ENCODE measurements at places on chromosomes 12 and 14.

GRCh38 chr12:127613056-127613455, 653.9 kb upstream of the TMEM132C start:
- no peak for DNase-seq

DNA sequence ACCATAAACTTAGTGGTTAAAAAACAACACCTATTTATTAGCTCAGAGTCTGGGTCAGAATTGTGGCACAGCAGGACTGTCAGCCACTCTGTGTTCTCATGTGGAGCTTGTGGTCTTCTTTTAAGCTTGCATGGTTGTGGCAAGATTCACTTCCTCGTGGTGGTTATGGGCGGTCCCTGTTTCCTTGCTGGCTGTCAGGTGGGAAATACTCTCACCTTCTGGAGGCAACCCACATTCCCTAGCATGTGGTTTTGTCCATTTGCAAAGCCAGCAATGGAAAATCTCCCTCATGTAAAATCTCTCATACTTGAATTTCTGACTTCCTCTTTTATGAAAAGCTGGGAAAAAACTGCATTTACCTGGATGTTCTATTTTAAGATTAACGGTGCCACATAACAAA, 229.8 kb downstream of the ALX1 start:
- no peak for DNase-seq

GRCh38 chr12:22500100-22500499, 44.2 kb downstream of the C2CD5 start:
- DNase-seq: no peak

DNA sequence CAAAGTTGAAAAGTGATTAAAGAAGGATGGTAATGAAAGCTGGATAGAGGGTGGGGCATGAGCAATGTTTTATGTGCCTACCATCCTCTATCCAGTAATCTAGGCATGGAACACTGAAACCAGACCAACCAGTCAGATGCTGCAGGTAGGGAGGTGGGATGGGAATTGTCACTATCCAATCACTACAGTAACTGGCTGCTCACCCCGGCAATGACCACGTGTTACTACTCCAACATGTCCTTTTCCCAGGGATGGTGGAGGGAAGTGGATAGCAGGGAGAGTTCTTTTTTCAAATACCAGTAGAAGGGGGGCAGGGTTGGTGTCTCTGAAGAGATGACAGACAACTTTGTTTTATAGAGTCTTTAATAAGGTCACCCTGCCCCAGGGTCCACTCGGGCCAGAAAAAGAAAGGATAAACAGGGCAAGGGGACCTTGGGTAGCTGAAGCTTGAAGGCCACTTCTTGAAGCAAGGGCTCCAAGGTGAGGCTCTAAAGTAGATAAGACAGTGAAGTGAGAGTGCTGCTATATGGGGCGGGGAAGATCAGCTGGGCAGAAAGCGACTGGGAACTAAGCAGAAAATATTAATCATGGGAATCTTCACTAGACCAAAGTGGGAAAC, 14.7 kb upstream of the CDH24 start:
- no peak for DNase-seq

- DNase-seq: peak; percentile 83
Observed at GRCh38 chr14:26598081-26598671, 343 bp upstream of the NOVA1 start.
